Chondrocyte (in vitro differentiated cells): ENCODE measurements at places on chromosomes 3 and 15.

DNA sequence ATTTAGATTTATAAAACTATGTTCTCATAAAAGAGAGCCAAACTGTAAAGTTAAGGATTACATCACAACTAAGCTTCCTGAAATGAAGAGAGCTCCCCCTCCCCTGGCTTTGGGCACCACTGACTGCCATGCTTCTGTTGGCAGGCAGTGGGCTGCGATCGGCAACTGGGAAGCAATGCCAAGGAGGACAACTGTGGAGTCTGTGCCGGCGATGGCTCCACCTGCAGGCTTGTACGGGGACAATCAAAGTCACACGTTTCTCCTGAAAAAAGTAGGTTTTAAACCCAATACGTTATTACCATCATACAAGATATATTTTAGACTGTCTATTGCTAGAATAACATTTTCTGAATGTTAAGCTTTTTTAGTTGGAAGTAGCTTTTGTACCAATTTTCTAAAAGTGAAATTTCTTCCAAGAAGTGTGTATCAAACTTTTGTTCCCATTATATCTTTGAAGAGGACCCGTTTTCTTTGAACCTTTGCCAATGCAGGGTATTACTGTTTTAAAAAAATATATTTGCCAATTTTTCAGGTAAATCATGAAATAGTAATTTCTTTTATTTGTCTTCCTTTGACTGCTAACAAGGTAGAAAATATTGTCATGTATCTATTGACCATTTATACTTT lies 184.1 kb downstream of the ADAMTSL3 start:
- DNase-seq, result no peak

GRCh38 chr3:33858131-33858530 lies 59.7 kb downstream of the PDCD6IP start:
- DNase-seq, result no peak

GRCh38 chr3:124627501-124627908 lies 102.7 kb upstream of the UMPS start:
- no peak for DNase-seq

GRCh38 chr3:339351-339750 lies 142.8 kb downstream of the CHL1 start:
- no peak for DNase-seq

- no peak for DNase-seq
Observed at GRCh38 chr3:137205394-137206045, 247.7 kb downstream of the IL20RB start.

DNA sequence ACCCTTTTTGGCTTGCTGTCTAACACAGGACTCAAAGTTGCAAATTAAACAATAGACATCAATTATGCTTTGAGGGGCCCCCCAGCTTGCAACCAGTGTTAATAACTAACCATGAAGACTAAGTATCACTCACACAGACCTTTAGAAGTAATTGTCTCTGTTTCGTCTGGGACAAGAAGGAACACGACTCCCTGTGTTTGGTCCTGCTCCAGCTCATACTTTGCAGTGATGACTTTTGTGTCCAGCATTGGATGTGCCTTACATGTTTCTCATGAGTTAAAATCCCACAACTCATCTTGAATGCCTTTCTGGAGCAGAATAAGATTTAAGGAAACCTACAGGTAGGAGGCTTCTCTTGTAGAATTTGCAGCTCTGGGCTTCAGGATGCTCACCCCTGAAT lies 53.1 kb downstream of the GMNC start:
- no peak for DNase-seq

DNA sequence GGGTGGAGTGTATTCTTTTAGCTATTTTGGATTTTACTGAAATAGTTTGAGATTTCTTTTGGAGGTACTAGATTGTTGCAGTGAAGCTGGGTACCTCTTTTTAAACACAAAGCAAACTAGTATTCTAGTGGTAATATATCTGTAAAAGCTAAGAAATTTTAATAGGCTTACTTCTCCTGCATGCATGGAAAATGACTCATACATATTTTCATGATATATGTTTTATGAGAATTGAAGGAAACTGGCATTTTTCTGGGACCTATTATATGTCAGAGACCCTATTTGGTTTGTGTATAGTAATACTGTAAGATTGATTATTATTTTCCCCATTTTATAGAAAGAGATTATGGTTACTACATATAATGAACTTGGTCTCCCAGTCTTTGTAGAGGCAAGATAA lies 851.0 kb downstream of the DIPK2A start:
- no peak for DNase-seq

DNA sequence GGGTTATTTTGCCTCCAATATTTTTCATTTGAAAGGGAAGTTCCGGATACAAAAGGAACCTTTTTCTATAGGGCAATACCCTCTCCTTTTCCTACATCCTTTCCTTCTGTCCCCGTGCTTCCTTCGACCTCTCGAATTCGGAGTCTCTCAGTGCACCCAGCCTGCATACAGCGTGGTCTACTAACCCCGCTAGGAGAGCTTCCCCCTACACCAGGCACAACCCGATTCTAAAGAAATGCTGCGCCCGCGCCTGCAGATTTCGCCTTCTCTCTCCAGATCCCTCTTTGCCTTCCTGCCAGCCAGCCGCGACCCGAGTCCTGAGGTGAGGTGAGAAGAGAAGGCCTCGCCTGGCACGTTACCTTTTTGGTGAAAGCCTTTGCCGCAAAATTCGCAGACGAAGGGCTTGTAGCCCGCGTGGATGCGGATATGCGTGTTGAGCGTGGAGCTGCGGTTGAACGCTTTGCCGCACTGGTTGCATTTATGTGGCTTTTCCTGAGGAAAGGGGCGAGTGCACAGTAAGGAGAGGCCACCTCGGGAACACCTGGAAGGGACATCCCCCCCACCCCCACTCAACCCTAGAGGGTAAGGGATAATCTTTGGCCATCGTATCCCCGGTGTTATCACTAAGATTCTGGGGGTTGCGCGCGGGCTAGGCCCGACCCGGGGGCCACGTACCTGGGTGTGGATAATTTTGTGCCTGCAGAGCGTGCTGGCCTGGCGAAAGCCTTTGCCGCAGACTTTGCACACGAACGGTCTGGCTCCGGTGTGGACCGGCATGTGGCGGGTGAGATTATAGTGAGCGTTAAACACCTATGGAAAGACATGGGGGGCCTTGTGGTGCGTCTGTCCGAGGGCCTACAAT lies 2.3 kb downstream of the FEZF2 start:
- DNase-seq, result no peak

DNA sequence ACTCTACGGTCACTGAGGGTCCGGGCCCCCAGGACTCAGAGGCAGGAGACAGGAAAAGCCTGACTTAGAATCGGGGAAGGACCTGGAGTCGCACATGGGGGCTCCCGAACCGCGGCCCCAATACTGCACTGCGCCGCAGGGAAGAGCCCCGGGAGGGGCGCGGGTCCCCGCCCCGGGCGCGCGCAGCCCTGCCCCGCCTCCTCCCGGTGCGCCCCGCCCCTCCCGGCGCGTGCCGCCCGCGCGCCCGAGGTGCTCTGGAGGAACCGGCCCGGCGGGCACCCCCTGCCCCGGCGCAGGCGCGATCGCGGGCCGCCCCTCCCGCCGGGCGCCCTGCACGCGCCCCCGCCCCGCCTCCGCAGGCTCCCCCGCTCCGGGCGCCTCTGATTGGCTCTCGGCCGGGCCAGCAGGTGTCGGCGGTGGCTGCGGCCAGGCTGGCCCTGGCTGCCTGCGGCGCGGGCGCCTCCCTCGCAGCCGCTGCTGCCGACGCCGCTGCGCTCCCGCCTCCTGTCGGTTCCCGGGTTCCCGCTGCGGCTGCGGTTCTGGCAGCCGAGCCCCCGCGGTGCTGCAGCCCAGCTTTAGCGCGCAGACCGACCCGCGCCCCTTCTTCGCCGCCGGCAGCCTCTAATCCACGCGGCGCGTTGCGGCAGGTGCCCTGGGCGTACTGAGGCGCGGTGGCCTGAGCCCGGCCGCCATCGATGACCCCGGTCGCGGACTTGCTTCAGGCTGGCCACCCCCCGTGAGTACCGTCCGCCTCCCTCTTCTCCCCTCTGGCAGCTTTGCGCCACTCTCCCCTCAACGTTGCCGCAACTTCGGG lies at the start of gene MYRIP:
MYRIP (plus strand) TSS at position 429 of the 814 bp plus-strand sequence. CDS start 91,208 bp downstream, outside the sequence.
- DNase-seq, result no peak
